Cortex of kidney (tissue), 1 donor: ENCODE measurements at places on chromosomes 3 and 15.

DNA sequence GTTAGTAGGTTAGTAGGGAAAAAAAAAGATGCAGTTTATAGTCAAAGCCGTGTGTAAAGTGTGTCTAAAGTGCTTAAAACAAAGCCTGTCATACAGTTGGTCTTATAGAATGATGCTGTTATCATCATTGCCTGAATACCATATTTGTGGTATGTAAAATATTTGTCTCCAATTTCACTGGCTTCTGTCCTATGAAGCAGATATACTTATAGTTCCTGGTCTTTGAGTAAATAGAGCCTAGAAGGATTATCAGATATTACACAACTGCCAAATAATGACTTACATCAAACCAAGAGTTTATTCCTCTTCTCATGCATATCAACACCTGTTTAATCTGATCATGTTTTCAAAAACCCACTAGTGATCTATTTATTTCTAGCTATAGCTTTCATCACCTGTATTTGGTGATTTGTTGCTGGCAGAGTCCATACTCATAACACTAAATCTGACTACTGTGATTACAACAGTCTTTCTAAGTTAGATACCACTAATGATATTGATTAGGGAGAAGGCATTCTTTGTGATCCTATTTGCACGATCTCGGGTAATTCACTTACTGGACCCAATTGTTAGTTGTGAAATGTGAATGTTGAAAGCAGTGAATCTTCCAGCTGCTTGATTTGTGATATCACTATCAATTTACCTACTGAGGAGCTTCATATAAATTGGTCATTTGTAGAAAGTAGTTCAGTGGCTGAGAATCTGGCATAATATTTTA lies 413.7 kb downstream of the LPP start:
- DNase-seq, result no peak

GRCh38 chr3:187281191-187281714 lies 10.3 kb downstream of the MASP1 start:
- no peak for DNase-seq

GRCh38 chr3:178457511-178457910 lies 78.7 kb upstream of the KCNMB2 start:
- DNase-seq, result no peak

DNA sequence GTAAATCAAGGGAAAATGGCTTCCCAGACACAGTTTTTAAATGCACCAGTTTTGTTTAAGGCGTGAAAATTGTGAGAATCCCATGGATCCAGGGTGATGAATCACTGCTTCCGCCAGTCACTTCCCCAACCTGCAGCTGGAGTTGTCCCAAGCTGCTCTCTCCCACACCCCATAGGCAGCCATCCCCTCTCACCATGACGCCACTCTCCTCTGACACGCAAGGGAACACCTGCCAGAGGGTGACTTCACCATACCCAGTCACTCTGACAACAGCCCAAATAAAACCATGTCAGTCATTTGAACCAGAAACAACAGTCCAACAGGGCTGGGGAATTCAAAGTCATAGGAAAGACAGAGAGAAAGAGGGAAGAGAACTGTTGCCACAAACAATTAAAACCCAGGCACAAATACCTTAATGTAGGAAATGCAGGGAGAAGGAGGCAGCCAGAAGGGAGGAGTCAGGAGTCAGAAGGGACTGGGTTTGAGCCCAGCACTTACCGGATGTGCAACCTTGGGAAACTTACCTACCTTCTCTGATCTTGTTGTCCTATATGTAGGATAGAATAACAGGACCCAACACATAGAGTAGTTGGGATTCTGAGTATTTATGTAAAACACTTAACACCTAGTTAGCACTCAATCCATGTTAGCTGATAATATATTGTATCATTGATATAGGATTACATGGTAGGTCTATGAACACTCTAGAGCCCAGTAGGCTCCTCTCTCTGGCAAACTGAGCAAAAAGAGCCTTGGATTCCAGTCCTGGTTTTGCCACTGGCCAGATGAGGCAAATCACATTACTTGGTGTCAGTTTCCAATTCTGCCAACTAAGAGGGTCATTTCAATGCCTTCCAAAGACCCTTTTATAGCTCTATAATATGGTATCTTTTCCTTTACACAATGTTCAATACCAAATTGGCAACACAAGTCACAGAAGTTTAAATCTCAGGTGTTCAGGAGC lies 326.3 kb upstream of the ICE2 start:
- DNase-seq, result no peak

- no peak for DNase-seq
These were observed 1.8 kb downstream of the PIK3CA start for GRCh38 chr3:179149951-179150350.

DNA sequence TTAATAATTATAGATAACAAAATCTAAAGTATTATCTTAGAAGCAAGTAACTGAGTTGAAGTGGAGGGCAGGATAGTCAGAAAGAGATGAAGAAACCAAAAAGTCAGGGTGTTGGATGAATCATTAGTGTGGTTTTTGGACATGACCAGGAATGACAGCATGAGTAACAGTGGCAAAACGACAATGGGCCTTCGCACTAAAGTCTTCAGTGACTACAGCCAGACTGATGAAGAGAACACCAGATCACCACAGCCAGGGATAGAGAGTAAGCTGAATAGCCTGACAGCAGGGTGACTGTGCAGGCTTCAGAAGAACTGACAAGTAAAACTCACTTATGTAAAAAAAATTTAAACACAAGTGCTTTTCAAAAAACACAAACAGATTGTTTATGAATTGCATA lies 96.0 kb upstream of the MELTF start:
- DNase-seq, result no peak

- DNase-seq, result no peak
These were observed 95.9 kb downstream of the FLNB start for GRCh38 chr3:58104151-58104550.

DNA sequence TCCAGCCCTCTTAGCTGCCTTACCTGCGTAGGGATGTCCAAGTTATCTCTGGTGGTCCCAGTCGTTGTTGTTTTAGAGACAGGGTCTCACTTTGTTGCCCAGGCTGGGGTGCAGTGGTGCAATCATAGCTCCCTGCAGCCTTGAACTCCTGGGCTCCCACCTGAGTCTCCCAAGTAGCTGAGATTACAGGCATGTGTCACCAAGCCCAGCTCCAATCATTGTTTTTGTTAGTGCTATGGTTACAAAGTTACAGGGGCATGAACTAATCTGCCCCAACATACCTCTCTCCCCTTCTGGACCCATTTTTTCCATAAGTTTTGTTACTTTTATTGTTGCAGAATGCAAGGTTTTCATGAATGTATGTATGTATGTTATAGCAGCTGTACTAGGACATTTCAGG lies 54.7 kb downstream of the CTDSPL2 start:
- no peak for DNase-seq

DNA sequence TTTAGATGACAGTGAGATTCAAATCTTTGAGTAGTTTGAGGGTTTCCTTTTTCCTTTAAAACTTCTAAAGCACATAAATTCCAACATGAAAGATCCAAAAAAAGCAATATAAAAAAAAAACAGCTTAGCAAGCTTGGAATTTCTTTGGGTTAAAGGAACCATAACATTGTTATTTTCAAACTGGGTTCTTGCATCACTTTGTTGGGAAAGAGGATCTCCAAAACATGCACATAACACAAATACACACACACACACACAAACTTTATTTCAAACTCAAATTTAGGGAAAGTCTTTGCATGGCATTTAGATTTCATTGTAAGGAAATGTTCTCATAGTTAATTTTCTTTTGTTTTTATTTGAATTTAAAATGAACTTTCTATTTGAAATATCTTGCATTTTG lies 79.2 kb upstream of the COL8A1 start:
- DNase-seq, result no peak

DNA sequence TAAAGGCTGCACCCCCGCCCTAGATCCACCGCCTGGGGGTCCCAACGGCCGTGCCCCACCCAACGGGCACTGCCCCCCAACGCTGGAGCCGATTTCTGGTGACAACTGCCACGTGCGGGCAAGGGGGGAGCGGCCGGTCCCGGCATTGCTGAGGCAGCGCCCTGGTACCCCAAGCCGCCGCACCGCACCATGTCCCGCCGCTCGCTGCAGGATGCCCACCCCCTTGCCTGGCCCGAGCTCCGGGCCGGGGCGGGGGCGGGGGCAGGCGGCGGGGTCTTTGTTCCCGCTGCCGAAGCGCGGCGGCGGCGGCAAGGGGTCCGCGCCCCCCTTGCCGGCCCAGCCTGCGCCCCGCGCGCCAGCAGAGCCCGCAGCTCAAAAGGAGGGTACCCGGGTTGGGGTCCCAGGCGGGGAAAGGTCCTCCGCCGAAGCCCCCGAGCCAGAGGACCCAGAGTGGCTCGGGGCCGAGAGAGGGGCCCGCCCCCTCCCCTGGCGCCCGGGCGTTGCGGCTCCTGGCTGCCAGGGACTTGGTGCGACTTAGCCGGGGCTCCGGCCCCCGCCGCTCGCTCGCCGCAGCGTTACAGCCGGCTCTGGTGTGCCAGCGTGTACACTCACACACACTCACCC lies 678 bp downstream of the SEMA7A start:
- DNase-seq, result no peak

DNA sequence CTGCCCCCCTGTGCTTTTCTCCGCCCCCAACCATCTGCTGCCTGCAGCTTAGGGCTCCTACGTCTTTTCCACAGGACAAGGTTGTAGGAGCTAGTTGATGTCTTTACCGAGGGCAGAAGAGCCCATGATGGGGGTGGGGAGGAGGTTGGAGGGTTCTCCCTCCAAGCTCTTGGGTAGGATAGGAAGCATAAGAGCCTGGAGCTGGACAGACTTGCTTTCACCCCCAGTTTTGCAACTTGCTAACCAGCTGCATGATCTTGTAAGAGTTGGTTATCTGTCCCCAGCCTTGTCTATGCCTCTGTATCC lies 856 bp downstream of the ABCF3 start:
- no peak for DNase-seq

DNA sequence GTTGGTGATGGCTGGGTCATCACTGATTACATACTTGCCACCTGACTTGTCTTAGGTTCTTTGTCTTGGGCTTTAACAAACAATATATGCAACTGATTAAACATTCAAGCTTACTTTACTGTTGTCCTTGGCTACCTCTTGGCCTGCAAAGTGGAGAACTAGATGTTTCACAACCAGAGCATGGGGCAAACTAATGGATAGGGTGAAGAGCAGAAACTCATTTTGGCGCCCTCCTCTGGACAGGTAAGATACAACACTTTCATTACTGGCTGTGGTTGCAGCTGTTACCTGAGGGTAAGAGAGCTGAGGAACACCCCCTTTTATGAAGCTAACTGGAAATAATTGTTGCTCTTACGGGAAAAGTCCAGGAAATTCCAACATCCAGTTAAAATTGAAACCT lies 262.1 kb downstream of the NAALADL2 start:
- no peak for DNase-seq

DNA sequence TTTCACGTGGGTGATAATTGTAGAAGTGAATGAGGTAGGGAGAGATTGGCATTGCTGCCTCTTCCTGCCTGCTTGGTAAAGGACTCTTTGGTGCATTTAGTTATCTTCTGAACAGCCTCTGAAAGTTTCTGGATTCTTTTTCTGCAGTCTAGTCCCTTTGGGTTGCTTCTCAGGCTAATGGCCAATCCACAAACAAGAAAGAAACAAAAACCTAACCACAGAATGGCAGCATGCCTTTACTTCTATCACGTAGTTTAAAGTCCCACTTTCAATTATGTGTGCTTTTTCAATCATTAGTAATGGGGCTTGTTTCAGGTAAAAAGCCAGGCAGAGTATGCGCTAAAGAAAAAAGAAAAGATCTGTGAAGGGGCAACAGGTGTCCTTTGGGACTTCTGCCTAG lies 7.4 kb downstream of the FGF12 start:
- DNase-seq, result no peak

DNA sequence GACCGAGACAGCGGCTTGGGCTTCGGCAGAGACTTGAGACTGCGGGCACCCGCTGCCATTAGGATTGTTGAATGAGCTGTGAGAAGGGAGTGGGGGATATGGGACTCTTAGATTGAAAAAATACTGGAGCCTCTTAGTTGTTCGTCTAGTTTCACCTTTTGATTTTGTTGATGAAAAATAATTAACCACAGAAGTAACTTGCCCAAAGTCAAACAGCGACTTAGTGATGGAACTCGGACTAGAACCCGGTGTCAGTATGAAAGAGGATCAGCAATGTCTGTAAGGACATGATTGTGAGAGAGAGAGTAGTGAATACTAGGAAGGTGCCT lies 510 bp upstream of the GOLGB1 start:
- DNase-seq, result no peak

DNA sequence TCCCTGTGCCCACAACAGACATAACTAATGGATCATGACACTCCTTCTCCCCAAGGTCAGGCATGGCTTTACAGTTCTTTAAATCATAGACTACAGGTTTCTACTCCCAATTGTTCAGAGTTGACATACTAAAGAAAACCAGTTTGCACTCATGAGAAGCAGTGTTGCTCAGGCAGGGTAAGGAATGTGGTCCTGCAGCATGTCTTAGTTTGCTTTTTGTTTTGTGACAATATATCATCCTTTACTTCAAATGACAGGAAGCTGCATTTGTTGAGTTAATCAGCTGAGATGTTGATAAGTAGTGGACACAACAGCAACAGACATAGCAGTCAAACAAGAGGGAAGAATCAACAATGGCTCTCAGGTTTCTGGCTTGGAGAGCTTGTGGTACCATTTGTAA lies 267.5 kb downstream of the SLCO3A1 start:
- no peak for DNase-seq

- DNase-seq, result no peak
These were observed 33.0 kb downstream of the IL20RB start for GRCh38 chr3:136990826-136991225.

- DNase-seq, result no peak
These were observed 667.6 kb downstream of the NAALADL2 start for GRCh38 chr3:175526609-175527280.

- no peak for DNase-seq
These were observed 40.1 kb downstream of the SETD2 start for GRCh38 chr3:47123857-47124256.

- no peak for DNase-seq
These were observed 7.2 kb downstream of the APBA2 start for GRCh38 chr15:28892789-28893610.

GRCh38 chr15:66716656-66717020 lies 14.6 kb downstream of the SMAD6 start:
- DNase-seq, result no peak

DNA sequence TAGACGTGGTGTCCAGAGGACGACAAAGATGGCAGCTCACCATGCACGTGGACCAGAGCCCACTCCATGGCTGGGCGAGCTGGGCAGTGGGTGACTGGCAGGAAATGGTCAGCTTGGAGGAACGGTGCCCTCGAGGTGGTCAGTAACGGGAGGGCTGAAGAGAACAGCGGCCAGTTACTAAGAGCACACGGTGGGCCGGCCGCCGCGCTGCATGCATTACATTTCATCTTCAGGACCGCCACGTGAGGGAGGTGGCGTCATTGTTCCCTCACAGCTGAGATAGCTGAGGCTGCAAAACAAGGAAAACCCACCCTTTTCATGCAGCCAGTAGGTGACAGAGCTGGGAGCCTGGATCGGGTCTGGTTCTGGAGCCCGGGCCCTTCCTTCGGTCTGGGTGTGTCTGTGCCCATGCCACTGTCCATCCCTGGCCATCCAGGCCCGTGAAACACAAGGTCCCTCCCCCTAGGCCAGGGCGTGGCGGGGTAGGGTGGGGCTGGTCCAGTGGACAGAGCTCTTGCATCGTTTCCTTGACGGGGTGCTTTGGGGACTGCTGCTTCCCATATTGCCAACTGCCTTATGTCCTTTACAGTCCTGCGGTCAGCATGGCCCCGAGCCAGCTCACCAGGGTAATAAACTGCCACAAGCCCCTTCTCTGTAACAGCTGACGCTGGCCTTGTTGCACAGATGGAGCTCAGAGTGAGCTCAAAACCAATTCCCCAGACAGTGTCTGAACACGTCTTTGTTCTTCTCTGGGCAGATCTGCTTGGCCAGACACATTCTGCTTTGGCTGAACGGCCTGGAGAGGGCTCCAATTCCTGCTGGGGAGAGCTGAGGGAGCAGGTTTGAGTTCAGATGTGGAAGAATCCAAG lies 51.8 kb downstream of the RGMA start:
- no peak for DNase-seq
